ENCODE measurements at places on chromosomes 2 and 18.

DNA sequence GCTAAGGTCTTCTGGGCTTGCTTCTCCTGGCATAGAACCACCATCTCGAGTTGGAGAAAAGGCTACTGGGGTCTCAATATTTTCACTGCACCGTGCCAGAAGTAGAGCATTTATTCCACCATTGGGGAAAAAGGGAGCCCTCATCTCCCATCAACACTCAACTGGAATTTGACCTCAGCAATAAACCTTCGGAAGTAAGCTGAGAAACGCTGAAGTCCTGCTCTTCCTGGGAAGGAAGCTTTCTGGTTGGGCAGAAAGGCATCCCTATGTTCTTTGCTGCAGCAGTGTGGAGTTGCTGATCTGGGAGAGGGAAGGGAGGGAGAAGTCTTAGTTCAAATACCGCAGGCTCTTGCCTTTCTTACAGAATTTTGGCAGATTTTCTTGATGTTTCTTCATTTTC lies 368.8 kb downstream of the NUP35 start:
- DNase-seq = no peak

GRCh38 chr2:16128746-16129610 lies 188.6 kb downstream of the MYCN start:
- DNase-seq = no peak

- no peak for DNase-seq
Measured at GRCh38 chr2:25085761-25086560, 44.1 kb downstream of the EFR3B start.

DNA sequence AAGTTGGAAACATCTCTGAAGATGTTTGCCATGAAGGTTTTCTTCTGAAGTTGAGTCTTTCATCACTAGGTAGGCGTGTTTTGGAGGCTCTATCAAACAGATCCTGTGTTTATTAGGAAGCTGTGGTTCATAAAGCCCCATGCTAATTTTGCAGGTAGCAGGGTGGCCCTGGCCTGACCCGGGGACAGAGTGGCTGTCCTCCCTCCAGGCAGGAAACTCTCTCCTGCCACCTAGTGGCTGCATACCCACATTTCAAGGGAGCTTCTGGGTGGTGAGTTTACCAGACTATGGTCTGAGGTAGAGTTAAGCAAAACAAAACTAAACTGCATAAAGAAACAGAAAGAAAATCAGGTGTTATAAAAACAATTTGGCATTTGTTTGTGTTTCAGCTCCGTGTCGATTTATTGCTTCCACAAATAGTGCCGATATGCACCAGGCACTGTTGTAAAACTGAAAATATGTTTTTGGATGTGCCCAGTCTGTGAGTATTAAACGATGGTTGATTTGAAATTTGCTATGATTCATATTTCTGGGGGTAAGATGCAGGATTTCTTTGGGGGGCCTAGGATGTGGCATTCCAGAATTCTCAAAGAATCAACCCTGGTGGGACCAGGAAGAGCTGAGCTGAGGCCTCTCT lies 26.0 kb upstream of the IL37 start:
- DNase-seq = peak; percentile 68

GRCh38 chr2:7010391-7011054 lies 93.3 kb downstream of the RNF144A start:
- DNase-seq = no peak

- DNase-seq = no peak
Measured at GRCh38 chr2:226531061-226531810, 268.4 kb downstream of the IRS1 start.

DNA sequence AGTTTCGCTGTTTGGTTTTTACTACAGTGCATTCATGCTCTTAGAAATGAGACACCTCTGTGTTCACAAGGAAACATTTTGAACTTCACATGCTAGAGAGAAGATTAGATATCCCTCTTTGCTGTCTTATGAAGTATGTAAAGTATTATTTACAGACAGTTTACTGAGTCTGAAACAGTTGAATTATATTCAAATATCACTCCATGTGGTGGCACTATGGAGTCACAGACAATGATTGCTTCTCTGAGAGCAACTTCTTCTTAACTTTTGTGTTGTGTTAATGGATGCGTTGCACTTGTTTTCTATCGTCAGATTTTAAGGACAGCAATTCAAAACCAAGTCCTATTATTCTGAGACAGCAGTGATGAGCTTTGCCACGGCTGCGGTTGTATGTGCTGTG lies 823.6 kb downstream of the GALR1 start:
- no peak for DNase-seq

DNA sequence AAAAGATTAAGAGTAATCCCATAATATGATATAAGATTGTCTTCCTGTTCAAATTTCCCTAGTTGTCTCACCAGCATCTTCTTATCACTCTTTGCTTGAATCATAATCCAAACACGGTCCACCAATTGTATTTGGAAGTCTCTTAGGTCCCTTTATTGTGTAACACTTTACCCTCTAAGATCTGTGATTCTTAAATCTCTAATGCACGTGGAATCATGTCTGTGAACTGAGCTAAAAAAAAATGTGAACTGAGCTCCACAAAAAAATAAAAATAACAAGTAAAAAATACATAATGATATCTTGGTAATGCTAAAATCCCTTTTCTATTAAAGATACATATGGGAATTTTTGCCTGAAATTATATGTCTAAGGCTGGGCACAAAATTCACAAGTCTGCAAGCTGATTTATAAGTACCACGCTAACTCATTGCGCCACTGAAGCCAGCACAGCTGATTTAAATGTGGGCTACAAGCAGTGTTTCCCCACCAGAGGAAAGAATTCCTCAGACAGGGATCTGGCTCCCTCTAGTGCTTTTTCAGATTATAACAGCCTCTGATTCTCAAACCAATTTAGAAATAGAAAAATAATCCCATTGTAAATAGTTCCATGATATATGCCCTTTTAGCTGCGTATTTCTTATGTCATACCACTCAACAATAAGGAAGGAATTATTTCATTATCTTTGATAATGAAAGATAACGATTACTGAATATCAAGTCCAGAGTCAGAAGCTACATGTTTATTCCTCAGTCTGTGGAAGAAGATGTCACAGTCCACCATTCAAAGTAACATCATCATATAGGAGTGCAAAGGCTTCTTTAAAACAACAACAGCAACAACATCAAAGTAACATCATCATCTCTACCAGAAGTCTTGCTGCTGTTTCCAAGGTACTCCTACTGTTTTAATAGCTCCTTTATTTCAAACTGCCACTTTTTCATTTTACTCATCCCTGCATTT lies 22.9 kb downstream of the RBM43 start:
- DNase-seq = no peak

GRCh38 chr2:180474716-180475115 lies 467.6 kb upstream of the CWC22 start:
- DNase-seq = no peak

GRCh38 chr18:61883547-61883946 lies 9.3 kb downstream of the RNF152 start:
- DNase-seq = no peak

DNA sequence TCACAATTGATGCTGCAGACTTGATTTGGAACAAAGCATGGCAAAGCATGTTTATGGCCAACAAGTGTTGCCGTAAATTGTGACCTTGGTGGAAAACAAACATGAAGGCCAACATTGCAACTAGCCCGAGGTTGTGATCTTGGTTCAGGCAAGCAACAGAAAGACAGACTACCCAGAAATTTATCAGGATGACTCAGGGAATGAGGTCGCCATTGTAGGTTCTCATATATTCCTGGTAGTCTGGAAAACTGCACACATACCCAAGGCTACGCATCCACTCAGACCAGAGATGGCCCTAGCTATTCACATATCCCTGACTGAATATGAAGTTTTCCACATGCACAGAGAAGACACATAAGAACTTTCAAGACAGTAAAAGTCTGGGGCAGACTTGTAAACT lies 30.1 kb downstream of the CYP1B1 start:
- DNase-seq = no peak

GRCh38 chr2:229301237-229301636 lies 30.1 kb upstream of the PID1 start:
- no peak for DNase-seq

GRCh38 chr2:45332567-45332966 lies 278.5 kb downstream of the SRBD1 start:
- no peak for DNase-seq

DNA sequence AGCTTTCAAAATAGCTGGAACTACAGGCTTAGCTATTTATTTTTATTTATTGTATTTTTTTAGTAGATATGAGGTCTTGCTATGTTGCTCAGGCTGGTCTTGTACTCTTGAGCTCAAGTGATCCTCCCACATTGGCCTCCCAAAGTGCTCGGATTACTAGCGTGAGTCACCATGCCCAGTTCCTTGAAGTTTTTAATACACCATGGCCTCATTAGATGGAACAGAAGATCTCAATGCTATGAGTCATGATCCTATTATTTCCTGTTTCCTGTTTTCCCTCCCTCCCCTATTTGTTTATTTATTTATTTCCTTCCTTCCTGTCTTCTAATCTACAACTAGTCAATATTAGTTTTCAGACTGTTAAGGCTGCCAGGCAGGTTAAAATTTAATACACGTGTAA lies 309.0 kb downstream of the CMPK2 start:
- DNase-seq = no peak

DNA sequence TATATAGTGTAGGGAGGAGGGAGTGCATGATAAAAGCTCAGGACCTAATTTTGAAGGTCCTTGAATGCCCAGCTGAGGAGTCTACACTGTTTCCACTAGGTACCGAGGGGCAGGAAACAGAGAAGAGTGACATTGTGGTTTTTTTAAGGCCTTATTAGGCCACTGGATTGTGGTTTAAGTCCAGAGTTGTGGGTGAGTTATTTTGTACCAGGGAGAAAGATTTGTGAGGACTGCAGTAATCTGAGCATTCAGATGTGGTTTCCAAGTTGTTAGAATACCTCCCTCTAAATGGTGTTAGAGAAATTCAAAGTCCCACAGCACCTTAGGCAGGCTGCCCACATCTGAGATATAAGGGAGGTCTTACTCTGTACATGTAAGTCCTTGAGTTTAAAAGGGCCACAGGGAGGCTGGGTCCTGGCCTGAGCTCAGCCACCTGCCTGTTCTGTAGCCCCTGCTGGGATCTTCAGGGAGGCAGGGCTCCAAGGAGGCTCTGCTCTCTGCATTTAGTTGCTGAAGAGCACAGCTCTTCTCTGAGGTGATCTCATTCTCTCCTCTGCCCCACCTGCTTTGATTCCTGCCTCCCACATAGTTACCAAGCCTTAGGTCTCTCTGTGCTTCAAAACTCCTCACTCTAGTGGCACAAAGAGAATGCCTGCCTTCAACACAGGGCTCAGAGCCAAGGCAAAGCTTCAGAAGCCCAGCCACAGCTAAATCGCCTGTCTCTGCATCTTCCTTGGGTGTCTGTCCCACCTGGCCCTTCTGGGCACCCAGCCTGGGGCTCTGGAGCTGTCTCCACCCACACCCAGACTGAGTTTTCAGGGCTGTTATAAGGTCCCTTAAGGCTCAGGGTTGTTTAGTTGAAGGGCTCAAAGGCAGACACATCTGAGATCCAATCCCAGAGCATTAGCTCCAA lies 88.1 kb downstream of the VSNL1 start:
- DNase-seq = no peak

DNA sequence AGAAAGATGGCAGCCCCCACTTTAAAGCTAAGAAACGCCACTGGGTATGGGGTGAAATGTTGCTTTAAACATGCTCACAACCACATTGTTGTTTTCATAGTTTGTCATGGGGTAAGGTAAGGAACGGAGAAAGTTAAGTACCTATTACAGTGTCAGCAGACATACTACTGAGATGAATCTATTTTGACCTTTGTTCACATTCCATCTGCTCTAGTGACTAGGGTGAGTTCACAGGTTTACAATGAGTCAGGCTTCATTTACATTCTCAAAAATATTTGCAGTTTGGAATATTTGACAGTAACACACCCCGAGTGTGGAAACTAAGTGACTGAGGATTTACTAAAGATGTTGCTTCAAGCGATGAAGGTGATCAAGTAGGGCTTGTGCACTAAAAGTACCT lies 428.7 kb upstream of the ACVR2A start:
- no peak for DNase-seq

DNA sequence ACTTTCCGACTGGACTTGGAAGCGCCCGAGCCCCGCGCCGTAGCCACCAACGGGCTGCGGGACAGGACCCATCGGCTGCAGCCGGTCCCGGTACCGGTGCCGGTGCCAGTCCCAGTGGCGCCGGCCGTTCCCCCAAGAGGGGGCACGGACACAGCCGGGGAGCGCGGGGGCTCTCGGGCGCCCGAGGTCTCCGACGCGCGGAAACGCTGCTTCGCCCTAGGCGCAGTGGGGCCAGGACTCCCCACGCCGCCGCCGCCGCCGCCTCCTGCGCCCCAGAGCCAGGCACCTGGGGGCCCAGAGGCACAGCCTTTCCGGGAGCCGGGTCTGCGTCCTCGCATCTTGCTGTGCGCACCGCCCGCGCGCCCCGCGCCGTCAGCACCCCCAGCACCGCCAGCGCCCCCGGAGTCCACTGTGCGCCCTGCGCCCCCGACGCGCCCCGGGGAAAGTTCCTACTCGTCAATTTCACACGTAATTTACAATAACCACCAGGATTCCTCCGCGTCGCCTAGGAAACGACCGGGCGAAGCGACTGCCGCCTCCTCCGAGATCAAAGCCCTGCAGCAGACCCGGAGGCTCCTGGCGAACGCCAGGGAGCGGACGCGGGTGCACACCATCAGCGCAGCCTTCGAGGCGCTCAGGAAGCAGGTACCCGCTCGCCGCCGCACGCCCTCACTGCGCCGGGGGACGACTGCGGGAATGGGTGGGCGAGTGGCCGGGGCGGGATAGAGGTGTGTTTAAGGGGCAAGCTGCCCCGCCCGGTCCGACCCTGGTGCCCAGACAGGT lies 713 bp downstream of the ATOH8 start:
- peak; percentile 37 for DNase-seq

- no peak for DNase-seq
Measured at GRCh38 chr2:204258890-204259289, 286.4 kb upstream of the PARD3B start.

- no peak for DNase-seq
Measured at GRCh38 chr2:42930025-42930581, 137.7 kb upstream of the HAAO start.

- DNase-seq = no peak
Measured at GRCh38 chr2:189500456-189501160, 59.3 kb downstream of the WDR75 start.

GRCh38 chr2:205770577-205770976 lies 88.3 kb downstream of the NRP2 start:
- no peak for DNase-seq

DNA sequence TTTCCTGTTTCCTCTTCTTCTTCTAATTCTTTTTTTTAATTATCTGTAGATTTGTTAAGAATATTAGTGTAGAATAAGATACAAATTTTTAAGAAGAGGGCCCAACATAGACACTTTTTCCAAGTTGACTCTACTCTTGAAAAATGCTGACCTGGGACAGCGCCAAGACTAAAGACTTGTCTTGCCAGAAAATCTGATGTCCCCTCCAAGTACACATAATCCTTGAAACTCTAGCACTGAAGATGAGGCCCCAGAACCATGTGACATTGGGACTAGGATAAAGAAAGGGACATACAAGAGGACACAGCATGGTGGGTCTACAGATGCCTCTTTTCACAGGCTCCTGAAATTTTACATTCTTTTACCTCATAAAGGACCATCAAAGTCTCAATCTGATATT lies 271.6 kb upstream of the SESTD1 start:
- no peak for DNase-seq
